ENCODE measurements at places on chromosomes 5 and 9.

DNA sequence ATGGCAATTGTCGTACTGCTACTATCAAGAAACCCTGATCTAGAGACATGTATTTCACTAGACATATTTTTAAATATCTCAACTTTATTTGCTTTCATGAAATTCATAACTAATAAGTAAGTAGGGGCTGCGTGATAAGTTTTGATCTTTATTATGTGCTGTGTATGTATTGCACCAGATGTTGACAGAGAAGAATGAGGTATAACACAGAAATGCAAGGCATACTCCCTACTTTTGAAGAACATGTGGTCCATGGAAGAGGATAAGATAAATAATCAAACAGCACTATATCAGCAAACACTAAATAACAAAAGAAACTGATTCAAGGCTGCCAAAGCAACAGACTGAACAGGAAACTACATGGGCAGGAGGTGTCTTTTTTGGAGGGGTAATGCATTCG lies 60.9 kb downstream of the FREM1 start:
- DNase-seq = no peak

DNA sequence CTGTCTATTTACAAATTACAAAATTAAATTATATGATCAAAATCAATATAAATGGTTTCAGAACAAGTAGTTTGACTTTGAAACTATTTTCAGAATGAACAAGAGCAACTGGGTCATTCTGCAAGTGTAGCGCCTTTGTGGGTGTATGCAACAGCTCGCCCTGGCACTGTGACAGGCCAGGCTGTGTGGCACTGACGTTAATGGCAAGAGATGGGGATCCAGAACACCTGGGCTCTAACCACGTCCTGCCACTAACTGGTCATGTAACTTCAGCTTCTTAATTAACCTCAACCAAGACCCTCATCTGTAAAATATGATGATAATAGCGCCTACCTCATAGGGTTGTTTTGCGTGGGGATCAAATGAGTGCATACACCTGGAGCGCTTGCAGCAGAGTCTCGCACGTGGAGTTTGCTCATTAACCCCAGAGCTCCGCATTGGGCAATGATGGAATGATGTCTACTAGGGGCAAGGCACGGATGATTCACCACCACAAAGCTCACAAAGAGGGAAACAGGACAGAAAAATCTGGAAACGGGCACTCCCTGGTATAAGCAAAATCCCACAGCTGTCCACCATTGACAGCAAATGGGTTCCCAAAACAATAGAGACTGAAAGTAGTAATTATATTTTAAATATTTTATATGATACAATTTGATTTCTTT lies 639.4 kb downstream of the SEMA5A start:
- no peak for DNase-seq

GRCh38 chr5:346229-346935 lies 24.9 kb downstream of the AHRR start:
- DNase-seq = no peak

- DNase-seq = no peak
These were observed 1308.3 kb upstream of the CDH9 start for GRCh38 chr5:28346696-28347095.

- DNase-seq = no peak
These were observed 5.6 kb upstream of the GPR151 start for GRCh38 chr5:146521403-146522106.

DNA sequence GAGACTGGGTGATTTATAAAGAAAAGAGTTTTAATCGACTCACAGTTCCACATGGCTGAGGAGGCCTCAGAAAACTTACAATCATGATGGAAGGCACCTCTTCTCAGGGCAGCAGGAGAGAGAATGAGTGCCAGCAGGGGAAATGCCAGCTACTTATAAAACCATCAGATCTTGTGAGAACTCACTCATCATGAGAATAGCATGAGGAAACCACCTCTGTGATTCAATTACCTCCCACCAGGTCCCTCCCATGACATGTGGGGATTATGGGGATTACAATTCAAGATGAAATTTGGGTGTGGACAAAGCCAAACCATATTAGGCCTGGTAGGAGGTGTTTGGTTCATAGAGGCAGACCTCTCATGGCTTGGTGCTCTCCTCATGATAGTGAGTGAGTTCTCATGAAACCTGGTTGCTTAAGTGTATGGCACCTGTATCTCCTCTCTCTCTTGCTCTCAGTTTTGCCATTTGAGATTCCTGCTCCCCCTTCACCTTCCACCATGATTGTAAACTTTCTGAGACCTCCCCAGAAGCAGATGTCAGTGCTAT lies 39.8 kb downstream of the GAPT start:
- DNase-seq = no peak

DNA sequence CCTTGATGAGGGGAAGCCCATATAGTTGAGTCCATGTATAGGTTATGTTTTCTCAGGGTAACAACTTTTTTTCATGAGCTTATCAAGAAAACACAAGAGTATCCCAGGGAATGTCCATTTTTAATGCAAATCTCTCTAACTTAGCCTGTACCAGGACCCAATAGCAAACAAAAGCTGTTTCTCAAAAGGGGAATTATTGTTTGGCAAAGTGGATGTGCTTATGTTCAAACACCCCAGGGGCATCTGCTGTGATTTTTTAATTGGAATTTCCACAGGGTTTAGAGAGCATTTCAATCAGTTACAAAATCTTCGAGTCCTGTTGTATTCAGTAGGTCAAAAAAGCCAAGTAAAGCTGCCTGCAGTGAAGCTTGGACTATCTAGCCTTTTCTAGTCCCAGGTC lies 33.4 kb upstream of the CSNK1G3 start:
- DNase-seq = peak; percentile 4

DNA sequence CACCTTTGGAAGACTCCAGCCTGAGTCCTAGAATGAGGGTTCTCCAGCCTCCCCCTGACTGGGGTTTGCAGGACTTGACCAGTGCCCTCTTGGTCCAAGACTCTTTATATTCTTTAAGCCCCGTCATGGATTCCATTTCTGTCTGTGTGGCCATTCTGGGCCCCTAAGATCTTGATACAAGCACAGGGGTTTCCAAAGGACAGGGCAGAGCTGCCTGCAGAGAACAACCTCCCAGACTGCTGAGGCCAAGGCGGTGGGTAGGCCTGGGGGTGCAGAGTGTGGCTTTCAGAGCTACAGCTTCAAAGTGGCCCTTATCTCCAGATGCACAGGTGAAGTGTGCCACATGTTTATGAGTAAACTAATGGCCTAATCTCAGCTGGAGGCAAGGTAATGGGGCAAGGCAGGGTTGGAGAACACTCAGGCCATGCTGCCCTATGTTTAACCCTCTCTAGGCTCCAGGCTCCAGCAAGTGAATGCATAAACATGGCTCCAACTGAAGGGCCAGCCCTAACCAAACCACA lies 32.1 kb downstream of the FOXI1 start:
- no peak for DNase-seq

DNA sequence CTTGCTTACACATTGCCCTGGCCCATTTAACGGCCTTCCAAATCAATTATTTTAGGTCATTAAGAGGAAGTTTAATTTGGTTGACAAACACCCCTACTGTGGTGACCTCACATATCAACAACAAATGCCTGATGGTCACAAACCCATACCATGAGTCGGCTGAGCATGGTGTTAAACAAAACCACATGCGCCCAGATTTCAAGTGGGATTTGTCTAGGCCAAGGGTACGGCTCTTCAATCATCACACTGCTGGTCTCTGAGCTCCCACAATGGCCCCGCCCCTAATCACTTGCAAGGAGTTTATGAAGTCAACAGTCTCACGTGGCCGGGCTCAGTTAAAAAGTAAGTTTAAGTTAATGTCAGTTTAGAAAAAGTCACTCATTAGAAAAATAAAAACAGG lies 243.8 kb downstream of the CRB2 start:
- no peak for DNase-seq

DNA sequence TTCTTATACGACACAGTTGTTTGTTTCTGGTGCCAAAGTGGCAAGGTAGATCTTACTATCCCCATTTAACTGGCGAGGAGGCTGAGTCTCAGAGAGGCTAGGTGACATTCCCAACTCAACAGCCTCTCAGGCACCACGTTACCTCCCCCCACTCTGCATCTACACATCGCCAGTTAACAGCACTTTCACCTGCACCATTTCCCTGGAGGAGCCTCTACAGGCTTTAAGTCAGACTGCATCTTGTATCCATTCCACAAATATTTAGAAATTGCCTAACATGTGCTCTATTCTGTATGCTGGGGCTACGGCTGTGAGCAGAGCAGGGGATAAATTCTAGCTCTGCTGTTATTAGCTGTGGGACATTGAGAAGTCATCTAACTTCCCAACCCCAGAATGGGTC lies 168.6 kb downstream of the INSYN2B start:
- DNase-seq = no peak

DNA sequence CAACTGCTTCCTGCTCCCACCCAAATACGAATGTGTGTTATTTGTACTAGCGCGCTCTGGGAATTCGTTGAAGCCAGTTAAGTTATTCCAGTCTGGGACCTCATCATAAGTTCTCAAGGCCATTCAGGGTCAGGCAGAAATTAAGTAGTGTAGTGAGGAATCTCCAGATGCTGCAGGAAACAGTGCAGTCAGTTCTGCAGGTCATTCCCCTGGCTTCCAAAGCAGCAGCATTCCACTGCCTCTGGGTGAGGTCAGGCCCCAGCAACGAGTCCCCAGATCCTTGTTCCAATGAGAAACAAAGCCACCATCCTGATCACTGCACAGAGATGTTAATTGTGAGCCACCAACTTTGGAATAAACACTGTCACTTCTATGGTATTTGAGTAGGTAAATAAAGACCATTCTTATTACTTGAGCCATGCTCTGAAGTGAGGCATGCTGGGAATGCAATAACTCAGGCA lies 33.1 kb downstream of the SVEP1 start:
- no peak for DNase-seq

- no peak for DNase-seq
These were observed 133.3 kb upstream of the IFNE start for GRCh38 chr9:21615446-21615845.

GRCh38 chr5:104088876-104089778 lies 526.5 kb upstream of the NUDT12 start:
- DNase-seq = no peak

GRCh38 chr5:5505815-5506214 lies 83.3 kb downstream of the ICE1 start:
- DNase-seq = no peak

DNA sequence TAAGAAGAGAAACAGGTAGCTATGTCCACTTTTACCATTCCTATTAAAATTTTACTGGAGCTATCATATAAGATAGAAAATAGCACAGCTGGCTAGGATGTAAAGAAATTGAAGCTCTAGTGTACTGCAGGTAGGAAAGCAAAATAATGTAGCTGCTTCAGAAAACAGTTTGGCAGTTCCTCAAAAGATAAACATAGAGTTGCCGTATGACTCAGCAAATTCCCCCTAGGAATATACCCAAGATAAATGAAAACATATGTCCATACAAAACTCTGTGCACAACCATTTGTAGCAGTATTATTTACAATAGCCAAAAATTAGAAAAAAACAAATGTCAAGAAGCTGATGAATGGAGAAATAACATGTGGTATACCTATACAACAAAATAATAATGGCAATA lies 64.6 kb upstream of the SHISAL2B start:
- DNase-seq = no peak

DNA sequence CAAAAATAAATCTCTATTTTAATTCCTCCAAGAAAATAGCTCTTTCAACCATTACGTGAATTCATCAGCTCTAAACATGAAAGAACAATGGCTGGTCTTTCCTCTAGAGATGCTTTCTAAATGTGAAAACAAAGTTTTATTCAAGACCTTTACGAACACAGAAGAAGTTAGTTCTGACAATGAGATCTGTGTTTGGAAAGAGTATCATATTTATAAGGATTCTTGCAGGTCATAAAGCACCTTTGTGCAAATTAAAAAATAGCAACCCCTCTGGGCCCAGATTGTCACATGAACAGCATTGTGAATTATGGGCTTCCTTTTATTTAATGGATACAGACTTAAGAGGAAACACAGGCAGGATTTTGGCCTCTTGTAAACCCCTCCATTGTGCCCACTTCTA lies 17.7 kb upstream of the FTMT start:
- DNase-seq = no peak

GRCh38 chr5:156991714-156992113 lies 28.7 kb upstream of the TIMD4 start:
- no peak for DNase-seq

DNA sequence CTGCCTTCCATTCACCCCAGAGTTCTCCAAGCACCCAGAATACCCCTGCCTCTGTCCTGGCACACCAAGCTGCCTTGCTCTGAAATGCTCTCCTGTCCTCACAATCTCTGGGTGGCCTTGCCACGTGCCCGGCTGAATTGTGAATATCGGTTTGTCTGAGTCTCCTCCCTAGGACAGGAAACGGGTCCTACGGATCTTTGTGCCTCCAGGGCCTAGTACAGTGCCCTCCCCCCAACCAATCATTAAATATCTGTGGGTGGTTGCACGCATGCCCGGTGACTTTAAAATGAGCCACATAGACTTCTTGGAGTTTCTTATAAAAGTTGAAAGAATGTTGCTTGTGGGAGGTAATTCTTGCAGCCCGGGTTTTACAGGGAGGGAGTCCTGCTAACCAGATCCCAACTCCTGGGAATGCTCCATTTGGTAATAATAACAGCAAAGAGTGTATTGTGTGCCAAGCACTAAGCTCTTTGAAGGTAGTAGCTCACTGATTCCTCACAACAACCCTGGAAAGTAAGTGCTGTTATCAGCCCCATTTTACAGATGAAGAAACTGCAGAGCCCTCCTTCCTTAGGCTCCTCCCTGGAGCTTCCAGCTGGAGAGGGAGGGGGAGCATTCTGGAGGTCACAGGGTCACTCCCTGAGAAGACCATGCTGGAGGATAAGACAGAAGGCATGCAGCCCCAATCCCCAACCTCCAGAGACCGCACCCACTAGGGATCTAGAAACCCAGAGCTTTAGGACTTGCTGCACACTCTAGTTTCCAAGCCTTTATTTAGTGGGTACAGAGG lies 23.4 kb downstream of the URM1 start:
- no peak for DNase-seq

GRCh38 chr5:160742446-160742845 lies 109.6 kb downstream of the ATP10B start:
- DNase-seq = no peak

DNA sequence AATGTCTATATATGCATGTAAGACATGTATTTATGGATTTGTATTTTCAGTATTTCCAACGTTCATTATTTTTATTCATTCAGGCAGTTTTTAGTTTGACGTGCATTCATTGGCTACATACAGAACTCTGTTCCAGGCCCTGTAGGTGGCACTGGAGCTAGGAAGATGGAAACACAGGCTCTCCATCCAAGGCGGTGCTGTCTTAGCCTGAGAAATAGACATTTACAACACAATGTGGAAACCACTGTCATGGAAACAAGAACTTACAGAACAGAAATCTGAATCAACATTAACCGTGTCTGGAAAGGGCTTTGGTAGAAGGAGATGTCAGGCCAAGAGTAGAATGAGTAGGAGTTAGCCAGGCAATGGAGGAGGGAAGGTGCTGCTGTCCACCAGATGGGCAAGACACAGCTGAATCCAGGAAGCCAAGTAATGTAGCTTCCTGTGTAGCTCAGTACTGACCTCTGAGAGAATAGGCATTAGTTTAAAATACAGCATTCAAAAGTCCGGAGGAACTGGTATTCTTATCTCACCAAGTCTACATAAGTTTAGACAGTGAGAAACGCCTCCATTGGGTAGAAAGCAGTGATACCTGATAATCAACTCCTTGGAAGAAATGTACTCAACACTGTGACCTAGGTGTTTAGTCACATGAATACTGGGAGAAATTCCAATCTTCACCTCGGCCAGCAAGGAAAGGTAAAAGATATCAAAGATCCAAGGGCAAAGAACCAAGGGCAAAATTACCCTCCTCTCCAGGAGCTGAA lies 388.6 kb upstream of the CDH6 start:
- DNase-seq = no peak
